ENCODE measurements at places on chromosomes 3 and 15. TPM values are rescaled to one million over a fixed set of nuclear protein-coding genes. Genes with fewer than 3 reads are reported as not detected.

Gene LRRC31
- total RNA-seq = not detected

Gene GOLGA6D
- total RNA-seq = not detected

Gene MESP2
- not detected for total RNA-seq

Gene SENP8
- total RNA-seq = 1.5 TPM

DNA sequence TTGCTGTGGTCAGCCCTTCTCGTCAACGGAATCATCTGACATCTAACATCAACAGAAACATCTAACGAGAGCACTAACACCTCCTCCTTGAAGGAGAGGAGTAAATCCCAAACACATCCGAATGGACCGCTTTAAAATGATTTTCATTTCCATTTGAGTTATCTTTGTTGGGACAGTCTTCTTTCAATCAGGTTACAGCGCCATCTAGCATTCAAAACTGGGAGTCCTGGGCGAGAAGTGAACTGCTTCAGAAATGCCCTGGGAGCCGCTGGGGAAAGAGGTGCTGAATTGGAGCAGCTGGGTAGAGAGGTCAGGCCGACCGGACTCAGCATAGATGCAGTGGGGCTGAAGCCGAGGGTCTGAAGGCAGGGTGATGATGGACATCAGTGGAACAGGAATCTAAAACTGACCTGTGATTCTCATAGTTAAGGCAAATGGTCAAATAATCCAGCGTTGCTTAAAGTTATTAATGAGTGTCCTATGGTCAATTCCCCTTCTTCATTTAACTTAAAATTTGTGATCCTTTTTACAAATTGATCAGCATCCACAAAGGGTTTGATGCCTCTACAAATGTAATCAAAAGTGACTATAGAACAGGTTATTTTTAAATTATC is 170.0 kb upstream of the NDN start:
- H3K27me3 ChIP-seq = no peaks in the 10 kb centered on the region
- no peak overlapping the region for H3K27ac ChIP-seq
- H3K4me1 ChIP-seq = no peaks in the 10 kb centered on the region
- H3K36me3 ChIP-seq = no peaks in the 10 kb centered on the region
- DNase-seq = no peak
- no peak overlapping the region for H3K4me3 ChIP-seq

DNA sequence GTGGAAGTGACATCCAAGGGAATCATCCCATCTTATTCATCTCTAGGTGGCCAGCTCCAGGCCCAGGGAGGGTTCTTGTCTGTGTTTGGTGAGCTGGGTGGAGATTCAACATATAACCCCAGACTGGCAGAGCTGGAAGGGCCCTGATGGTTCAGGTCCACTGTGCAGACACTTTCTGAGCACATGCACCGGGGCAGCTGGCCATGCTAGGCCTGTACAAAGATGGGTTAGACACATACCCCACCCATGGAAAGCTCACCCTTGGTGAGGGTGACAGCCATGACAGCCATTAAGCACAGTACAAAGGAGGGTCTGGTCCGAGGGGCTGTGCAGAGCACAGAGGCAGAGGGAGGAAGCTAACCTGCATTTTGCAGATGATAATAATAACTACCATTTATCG is 100.4 kb downstream of the CORO2B start:
- no peaks in the 10 kb centered on the region for H3K4me1 ChIP-seq
- H3K27me3 ChIP-seq = no peaks in the 10 kb centered on the region
- H3K27ac ChIP-seq = no peak overlapping the region
- no peak overlapping the region for H3K4me3 ChIP-seq
- no peak for DNase-seq

GRCh38 chr3:107990433-107990832 is 100.4 kb downstream of the CD47 start:
- no peaks in the 10 kb centered on the region for H3K27me3 ChIP-seq
- H3K4me1 ChIP-seq = peaks cover 4% of the 10 kb centered on the region

DNA sequence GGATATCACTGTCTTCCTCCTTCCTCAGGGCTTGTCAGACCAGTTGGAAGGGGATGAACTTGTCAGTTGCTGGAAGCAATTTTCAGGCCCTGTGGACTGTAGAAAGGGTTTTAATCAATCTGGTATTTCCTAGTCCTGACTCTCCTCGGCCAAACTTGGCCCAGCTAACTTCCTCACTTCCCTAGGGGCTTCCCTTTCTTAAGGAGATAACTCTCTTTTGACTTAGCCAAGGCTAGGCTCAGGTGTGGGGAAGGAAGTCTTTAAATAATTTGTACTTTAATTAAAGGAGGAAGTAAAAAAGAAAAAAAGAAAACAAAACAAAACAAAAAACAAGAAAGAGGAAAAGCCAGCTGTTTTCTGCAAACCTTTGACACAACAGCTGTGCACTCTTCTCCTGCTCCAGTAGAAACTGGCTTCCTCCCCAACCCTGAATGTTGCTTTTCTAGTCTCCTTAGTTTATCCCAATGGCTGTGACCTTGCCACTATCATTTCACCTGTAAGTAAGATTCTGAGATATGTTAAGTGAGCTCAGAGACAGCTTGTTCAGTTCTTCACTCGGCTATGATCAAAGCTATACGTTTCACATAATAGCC is 53.0 kb upstream of the ST3GAL6 start:
- no peaks in the 10 kb centered on the region for H3K27me3 ChIP-seq
- no peaks in the 10 kb centered on the region for H3K4me1 ChIP-seq
- no peak overlapping the region for H3K27ac ChIP-seq
- no peak overlapping the region for H3K4me3 ChIP-seq
- DNase-seq = no peak
- peaks cover 2% of the 10 kb centered on the region for H3K36me3 ChIP-seq

- no peak overlapping the region for H3K27ac ChIP-seq
- no peaks in the 10 kb centered on the region for H3K27me3 ChIP-seq
- H3K4me1 ChIP-seq = no peaks in the 10 kb centered on the region
- no peaks in the 10 kb centered on the region for H3K36me3 ChIP-seq
Measured at GRCh38 chr15:51576911-51577500, 45.6 kb downstream of the DMXL2 start.

DNA sequence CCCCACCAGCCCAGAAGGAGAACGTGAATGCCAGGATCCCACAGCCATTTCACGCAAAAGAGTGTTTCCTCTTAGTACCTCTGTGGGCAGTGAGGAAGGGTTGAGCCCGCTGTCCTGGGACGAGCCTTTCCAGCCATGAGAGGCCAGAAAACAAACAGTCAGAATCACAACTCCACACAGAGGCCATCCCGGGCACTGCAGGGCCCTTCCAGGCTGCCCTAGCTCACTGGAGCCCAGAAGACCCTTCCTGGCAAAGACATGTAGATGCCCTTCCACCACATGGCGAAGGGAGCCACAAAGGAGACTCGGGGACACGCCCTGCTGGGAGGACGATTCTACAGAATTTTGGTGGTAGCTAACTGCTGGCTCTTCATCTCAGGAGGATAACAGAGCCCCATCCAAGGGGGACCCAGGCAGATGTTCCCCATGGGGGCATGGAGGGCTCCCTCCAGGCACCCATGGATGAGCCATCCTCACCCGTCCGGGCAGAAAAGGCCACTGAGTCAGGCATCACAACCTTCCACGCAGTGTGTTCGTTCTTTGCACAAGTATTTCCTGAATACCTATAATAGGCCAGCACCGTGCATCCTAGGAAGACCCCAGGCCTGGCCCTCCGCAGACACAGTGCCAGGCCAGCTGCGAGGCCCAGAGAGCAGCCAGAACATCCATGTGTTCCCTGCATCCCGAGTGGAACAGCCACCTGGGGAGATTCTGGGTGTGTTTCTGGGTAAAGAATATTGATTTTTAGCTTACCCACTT is 47.2 kb downstream of the SLC12A8 start:
- no peaks in the 10 kb centered on the region for H3K36me3 ChIP-seq
- H3K27ac ChIP-seq = no peak overlapping the region
- no peak for DNase-seq
- no peak overlapping the region for H3K4me3 ChIP-seq
- H3K27me3 ChIP-seq = no peaks in the 10 kb centered on the region
- no peaks in the 10 kb centered on the region for H3K4me1 ChIP-seq

DNA sequence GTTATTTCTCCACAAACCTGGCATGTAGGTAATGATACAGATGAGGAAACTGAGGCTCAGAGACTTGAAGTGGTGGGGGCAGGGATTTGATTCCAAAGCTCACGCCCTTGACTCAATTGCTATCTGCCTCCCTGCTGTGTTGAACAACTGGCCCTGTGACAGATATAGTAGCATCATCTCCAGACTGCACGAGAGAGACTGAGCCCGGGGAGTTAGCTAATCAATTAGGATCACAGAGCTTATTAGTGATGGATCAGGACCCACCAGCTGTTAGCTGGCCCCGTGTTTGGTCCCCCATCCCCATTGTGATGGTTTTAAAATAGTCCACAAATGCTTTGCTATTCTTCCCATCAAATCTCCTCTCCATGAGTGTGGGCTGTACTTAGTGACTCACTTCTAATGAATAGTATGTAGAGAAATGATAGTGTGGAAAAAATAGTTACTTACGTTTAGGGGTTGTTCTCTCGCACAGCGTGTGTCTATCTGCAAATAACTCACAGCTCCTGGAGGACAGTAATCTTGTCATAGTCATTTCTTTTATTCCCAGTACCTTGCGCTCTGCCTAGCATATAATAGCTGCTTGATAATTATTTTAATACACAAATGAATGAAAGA is 74.4 kb upstream of the KLF13 start:
- no peak overlapping the region for H3K27ac ChIP-seq
- no peaks in the 10 kb centered on the region for H3K36me3 ChIP-seq
- H3K4me3 ChIP-seq = no peak overlapping the region
- no peaks in the 10 kb centered on the region for H3K27me3 ChIP-seq
- no peak for DNase-seq

DNA sequence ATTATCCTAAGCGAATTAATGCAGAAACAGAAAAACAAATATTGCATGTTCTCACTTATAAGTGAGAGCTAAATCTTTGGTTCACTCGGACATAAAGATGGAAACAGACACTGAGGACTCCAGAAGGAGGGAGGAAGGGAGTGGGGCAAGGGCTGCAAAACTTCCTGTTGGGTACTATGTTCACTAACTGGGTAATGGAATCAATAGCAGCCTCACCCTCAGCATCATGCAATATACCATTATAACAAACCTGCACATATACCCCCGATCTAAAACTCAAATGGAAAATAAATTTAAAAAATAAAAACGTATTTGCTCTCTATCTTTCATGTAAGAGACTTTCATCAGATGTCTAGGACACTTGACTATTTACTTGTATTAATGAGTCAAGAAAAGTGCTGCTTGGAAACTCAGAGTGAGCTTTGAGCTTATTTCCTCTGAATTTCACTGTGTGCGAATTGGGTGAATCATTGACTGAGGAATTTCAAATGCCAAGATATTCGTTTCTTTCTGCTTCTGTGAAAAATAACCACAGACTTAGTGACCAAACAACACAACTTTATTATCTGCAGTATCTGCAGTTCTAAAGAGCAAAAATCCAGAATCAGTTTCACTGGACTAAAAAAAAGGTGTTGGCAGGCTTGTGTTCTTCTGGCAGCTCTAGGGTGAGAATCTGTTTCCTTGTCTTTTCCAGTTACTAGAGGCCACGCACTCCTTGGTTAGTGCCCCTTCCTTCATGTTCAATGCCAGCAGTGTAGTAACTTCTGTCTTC is 18.4 kb downstream of the TM4SF18 start:
- peaks cover 6% of the 10 kb centered on the region for H3K4me1 ChIP-seq
- no peak for DNase-seq
- no peaks in the 10 kb centered on the region for H3K27me3 ChIP-seq
- H3K4me3 ChIP-seq = no peak overlapping the region

- peak overlapping the region; percentile 20 for H3K4me3 ChIP-seq
- DNase-seq = no peak
- no peaks in the 10 kb centered on the region for H3K27me3 ChIP-seq
- no peaks in the 10 kb centered on the region for H3K36me3 ChIP-seq
- no peaks in the 10 kb centered on the region for H3K4me1 ChIP-seq
Measured at GRCh38 chr3:141312354-141313092, 55.8 kb upstream of the ZBTB38 start.

DNA sequence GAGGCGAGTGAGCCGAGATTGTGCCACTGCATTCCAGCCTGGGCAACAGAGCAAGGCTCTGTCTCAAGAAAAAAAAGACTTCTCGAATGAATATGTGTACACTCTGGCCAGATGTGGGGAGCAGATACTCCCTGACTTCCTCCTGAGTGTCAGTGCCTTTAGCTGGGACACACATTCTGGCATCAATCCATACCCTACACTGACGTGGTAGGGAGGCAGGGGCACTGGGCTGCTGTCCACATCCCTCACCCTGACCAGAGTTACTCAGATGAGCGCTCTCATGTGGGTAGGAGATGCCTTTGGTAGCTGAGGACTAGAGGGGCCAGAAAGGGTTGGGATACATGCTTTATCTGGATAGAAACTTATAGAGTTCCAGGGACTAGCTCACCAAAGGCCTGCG is 15.6 kb downstream of the LIMD1 start:
- H3K27me3 ChIP-seq = no peaks in the 10 kb centered on the region
- no peaks in the 10 kb centered on the region for H3K36me3 ChIP-seq
- no peak overlapping the region for H3K27ac ChIP-seq
- H3K4me1 ChIP-seq = peaks cover 14% of the 10 kb centered on the region
- no peak for DNase-seq

GRCh38 chr3:127196466-127197299 is 3.8 kb downstream of the PRR23E start:
- no peak overlapping the region for H3K27ac ChIP-seq
- DNase-seq = no peak
- no peaks in the 10 kb centered on the region for H3K36me3 ChIP-seq

- H3K27ac ChIP-seq = peak overlapping the region; percentile 93
- peaks cover 5% of the 10 kb centered on the region for H3K4me1 ChIP-seq
- H3K36me3 ChIP-seq = no peaks in the 10 kb centered on the region
- no peaks in the 10 kb centered on the region for H3K27me3 ChIP-seq
- no peak overlapping the region for H3K4me3 ChIP-seq
- peak; percentile 88 for DNase-seq
Measured at GRCh38 chr15:68334661-68335124, 57.1 kb downstream of the FEM1B start.

DNA sequence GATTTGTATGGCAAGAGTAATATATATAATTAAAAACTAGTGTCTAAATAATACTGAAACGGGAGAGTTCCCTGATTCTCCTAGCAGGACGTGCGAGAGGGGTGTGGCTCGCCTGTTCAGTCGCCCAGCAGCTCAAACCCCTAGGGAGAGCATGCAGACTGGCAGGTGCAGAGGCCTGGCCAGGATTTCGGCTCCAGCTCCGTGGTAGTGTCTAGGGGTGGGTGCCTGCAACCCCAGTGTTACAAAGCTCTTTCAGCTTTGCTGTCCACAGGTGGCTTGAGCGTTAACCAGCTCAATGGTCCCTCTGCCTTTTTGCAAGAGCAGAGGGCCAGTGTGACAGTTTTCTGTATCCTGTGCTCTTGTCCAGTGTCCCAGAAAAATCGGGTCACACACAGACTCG is 226.6 kb downstream of the ALCAM start:
- H3K4me3 ChIP-seq = no peak overlapping the region
- no peaks in the 10 kb centered on the region for H3K4me1 ChIP-seq
- no peak overlapping the region for H3K27ac ChIP-seq

- H3K27me3 ChIP-seq = no peaks in the 10 kb centered on the region
- no peak overlapping the region for H3K4me3 ChIP-seq
- H3K4me1 ChIP-seq = peaks cover 2% of the 10 kb centered on the region
- H3K36me3 ChIP-seq = no peaks in the 10 kb centered on the region
- no peak for DNase-seq
Measured at GRCh38 chr15:63763476-63764123, 70.1 kb downstream of the HERC1 start.
